ENCODE measurements at places on chromosomes 1 and 21. TPM values are rescaled to one million over a fixed set of nuclear protein-coding genes. Genes with fewer than 3 reads are reported as not detected.

DNA sequence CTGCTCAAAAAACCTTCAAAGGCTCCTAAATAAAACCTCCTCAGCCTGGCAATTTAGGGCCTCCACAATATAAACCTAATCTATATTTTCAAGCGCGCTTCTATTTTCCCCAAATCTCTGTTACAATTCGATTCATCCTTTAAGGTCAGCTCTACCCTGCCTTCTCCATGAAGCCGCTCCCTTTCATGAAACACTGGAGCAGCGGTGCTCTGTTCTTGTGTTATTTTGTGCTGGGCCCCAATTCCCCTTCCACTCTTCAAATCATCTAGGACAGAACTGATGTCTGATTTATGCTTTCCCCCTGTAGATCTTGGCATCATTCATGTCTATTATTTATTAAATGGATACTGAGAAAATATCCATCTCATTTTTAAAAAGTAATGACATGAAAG lies 6.9 kb downstream of the ERRFI1 start:
- DNase-seq, result no peak

DNA sequence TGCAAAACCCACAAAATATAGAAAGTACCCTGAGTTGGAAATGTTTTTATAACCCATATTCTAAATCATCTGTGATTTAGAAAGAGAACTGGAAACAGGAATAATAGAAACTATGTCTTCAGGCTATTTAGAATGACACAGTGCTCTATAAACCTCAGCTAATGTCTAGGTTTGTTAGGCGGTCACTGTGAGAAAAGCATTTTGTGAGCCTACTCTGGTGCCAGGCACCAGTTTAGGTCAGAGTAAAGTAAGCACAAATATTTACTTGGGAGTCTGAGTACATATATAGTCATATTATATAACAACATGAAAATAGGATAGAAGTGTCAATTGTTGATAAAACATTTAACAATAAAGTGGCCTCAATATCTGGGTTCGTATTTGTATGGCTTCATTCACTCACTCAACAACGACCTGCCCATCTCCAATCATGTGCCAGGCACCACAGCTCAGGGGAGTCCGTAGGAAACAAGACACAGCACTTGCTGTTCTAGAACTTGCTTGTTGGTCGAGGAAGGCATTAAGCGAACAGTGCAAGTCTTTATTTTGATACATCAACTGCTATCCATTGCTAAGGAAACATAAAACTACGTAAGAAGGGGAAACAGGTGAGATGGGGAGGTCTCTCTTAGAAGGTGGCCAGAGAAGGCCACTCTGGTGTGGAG lies 37.2 kb downstream of the GNB1 start:
- DNase-seq, result no peak

DNA sequence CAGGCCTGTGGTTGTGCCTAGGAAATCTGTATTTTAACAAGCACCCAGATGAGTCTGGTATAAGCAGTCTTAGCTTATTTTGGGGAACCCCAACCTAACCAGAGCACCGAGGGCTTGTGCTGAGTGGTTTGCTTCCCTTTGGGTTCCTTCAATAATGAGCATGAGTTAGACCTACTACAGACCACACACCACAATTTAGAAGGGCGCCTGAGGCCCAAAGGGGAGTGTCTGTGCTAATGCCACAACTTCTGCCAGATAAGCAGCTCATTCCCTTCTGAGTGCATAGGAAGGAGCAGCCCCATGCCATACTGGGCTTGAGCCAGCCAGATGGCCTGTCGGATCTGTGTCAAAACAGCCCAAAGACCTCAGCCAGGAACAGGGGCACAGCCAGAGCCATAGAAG lies 15.4 kb upstream of the LSS start:
- DNase-seq, result no peak

- DNase-seq, result no peak
Observed at GRCh38 chr1:10941891-10942541, 70.4 kb upstream of the TARDBP start.

DNA sequence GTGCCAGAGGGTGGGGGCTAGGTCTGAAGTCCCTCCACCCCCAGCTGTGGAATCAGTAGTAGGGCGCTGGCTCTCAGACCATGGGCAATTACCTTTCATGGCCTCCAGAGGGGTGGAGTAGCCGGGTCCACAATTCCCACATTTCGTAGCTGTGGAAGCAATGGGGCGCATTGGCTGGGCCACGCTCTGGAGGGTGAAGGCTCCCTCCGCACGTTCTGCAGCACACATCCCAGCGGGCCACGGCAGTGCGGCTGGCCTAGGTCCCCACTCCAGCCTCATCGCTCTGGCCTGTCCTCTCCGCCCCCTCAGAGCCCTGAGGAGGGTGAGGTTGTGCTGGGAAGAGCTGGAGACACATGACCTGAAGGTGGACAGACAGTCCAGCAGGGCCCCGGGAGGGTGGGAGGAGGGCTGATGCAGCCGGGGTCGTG lies 2.9 kb downstream of the SELENBP1 start:
- DNase-seq, result no peak

DNA sequence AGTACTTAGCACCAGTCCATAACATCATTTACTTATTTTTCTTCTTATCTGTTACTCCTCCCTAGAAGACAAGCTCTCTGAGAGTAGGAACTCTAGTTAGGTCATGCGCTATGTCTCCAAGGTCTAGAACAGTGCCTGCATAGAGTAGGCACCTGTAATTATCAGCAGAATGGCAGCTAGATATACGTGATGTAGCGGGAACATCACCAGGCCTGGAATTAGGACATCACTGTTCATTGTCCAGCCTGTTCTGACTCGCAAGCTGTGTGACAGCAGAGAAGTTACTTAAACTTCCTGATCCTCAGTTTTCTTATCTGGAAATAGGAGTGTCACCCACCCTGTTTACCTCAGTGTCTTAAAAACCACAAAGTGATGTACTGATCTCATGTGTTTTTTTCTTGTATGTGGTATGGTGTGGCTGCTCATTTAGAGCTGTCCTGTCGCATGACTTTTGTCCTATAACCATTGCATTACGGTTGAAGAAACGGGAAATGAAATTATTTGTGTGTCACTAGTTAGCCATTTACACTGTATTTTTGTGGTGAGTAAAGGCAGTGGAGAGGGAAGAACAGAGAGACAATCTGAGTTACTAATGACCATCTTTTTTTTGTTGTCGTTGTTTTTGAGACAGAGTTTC lies 37.1 kb upstream of the EXO1 start:
- no peak for DNase-seq

- DNase-seq, result peak; percentile 31
Observed at GRCh38 chr1:94298861-94299260, 61.5 kb upstream of the ARHGAP29 start.

DNA sequence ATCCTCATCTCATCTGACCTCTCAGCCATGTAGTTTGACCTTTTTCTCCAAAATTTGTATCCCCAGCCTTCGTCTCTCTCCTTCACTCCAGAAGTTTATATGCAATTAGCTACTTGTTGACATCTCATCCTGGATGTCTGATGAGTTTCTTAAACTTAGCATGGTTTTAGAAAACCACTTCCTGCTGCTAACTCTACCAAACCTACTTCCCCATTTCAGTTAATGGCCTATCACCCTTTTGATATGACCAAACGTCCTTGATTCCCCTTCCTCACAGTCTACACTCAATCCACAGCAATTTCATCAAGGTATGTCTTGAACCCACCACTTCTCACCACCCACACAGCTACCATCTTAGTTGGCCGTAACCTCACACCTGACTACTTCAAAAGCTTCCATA lies 121.9 kb downstream of the LRRC40 start:
- no peak for DNase-seq

GRCh38 chr1:79848316-79848715 lies 841.8 kb upstream of the ADGRL4 start:
- no peak for DNase-seq

- no peak for DNase-seq
Observed at GRCh38 chr1:46605232-46605631, 1.2 kb upstream of the MKNK1 start.

DNA sequence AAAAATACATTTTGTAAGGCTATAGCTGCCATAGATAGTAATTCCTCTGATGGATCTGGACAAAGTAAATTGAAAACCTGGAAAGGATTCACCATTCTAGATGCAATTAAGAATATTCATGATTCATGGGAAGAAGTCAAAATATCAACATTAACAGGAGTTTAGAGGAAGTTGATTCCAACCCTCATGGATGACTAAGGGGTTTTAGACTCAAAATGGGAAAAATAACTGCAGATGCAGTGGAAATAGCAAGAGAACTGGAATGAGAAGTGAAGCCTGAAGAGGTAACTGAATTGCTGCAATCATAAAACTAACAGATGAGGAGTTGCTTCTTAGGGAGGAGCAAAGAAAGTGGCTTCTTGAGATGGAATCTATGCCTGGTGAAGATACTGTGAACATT lies 230.8 kb downstream of the KCTD3 start:
- DNase-seq, result no peak

- no peak for DNase-seq
Observed at GRCh38 chr1:163056831-163057230, 12.3 kb upstream of the RGS4 start.

DNA sequence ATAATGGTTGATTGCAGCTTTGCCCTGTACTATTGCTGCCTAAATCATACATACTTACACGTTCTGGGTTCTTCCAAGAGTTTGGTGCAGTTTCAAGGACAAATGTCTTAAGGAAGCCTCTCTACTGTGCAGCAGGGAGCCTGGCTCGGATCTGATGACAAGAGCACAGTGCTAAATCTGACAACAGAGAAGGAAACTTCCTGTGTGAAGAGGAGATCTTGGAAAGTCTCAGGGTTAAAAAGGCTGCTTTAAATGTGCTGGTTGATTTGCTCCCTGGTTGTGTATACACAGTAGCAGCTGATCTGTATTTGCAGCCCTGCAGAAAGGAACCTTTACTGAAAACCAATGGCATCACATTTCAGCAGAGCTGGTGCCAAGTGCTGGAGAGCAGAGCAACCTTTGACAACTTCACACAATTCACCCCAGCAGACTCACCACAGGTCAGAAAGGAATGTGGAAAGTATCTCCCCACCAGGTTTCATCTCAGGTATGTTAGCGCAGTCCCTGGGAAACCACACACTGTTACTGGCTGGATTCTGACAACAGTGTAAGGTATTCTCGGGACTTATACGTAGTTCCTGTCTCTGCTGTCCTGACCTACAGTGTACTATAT lies 355.0 kb upstream of the ESRRG start:
- no peak for DNase-seq

DNA sequence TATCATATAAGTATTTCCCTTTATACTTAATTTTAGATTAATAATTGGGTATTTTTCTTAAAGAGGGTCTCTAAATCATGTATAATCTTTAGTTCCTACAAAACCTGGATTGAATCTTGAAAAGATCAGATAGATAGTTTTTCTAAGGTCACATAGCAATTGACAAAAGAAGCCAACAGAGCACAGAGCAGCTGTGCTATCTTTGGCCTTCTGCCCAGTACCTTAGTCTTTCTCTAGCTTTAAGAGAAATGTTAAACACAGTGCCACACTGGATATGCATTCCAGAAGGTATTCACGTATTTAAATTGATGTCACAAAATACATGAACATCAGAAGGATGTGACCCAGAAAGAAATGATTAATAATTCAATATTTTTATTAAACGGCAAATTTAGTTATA lies 86.8 kb downstream of the C21orf91 start:
- DNase-seq, result no peak

The CYYR1 gene
- 37.6 TPM for total RNA-seq

The SUMO3 gene
- 82.9 TPM for total RNA-seq

The CFAP107 gene
- not detected for total RNA-seq

The ANKRD34A gene
- total RNA-seq, result 2.4 TPM

The ZBTB21 gene
- total RNA-seq, result 8.3 TPM

The MSH4 gene
- total RNA-seq, result 0.26 TPM

The NR5A2 gene
- total RNA-seq, result 1.0 TPM

The CD2 gene
- 9.7 TPM for total RNA-seq

The ZBTB8A gene
- total RNA-seq, result 4.0 TPM

The FCER1G gene
- total RNA-seq, result 12.1 TPM

The PRDM2 gene
- total RNA-seq, result 43.8 TPM

The MFAP2 gene
- total RNA-seq, result 2.1 TPM

The CD244 gene
- 0.10 TPM for total RNA-seq

The TMOD4 gene
- not detected for total RNA-seq
